ENCODE measurements at places on chromosomes 4 and X.
A peak's percentile ranks its signal among the peaks of the same experiment; 100 is the strongest.

DNA sequence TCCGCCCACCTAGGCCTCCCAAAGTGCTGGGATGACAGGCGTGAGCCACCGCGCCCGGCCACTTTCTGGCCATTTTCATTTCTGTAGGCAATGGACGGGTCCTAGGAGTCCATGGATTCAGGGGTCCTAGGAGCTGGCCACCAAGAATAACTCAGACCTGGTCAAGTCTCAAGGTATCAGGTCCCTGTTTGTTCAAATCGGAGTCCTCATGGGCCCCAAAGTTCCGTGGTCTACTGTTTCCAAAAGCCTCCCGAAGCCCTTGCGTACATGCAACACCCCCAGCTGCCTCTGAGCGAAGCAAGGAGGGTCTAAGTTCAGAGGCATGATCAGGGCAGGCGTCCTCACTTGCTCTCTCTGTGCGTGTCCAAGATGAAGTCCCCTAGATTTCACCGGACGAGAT lies 30.1 kb downstream of the P2RY8 start:
- DNase-seq, result no peak

- no peak for DNase-seq
Observed at GRCh38 chr4:160299177-160299576, 1196.3 kb downstream of the RAPGEF2 start.

- DNase-seq, result no peak
Observed at GRCh38 chrX:11329021-11329420, 35.8 kb downstream of the AMELX start.

- no peak for DNase-seq
Observed at GRCh38 chr4:1466034-1466862, 60.0 kb upstream of the NKX1-1 start.

DNA sequence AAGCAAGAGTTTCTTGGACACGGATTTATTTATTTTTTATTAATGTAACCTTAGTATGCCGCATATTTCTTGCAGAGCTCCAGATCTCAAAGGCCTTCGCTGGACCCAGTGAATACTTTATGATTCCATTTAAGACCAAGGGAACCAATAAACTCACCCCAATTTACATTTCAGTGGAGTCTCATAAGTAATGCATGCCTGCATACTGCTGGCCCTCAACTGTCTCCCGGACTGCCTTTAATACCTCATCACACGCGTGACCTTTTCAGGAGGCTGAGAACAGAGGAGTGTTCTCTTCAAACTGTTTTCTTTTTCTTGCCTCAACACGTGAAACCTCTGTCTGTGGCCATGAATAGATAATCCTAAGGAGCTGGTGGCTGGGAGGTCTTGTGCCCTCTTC lies 240.9 kb downstream of the STIM2 start:
- no peak for DNase-seq

- no peak for DNase-seq
Observed at GRCh38 chr4:174023641-174024040, 259.8 kb downstream of the FBXO8 start.

- DNase-seq, result no peak
Observed at GRCh38 chrX:10217198-10217597, 60.4 kb downstream of the CLCN4 start.

GRCh38 chr4:138110815-138111214 lies 131.3 kb downstream of the SLC7A11 start:
- DNase-seq, result no peak

DNA sequence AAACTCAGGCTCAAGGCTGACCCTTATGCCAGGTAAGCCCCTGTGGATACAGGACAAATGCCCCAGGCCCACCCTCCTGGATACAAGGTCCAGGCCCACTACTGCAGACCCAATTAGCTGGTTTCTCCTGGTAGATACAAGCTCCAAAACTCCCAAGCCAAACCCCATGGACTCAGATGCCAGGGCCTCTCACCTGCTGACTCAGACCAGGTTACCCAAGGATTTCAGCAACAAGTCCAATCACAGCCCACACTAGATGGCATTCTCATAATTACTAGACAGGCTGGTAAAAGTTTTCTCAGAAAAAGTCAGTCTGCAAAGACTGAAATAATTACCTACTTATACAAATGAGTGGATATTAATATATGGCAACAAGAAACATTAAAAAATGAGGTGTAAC lies 87.0 kb downstream of the KLF8 start:
- no peak for DNase-seq

GRCh38 chr4:6019316-6020263 lies 1.4 kb upstream of the C4orf50 start:
- no peak for DNase-seq

GRCh38 chr4:123133397-123134050 lies 211.1 kb upstream of the NUDT6 start:
- no peak for DNase-seq

GRCh38 chr4:89216422-89216821 lies 91.2 kb downstream of the GPRIN3 start:
- no peak for DNase-seq

DNA sequence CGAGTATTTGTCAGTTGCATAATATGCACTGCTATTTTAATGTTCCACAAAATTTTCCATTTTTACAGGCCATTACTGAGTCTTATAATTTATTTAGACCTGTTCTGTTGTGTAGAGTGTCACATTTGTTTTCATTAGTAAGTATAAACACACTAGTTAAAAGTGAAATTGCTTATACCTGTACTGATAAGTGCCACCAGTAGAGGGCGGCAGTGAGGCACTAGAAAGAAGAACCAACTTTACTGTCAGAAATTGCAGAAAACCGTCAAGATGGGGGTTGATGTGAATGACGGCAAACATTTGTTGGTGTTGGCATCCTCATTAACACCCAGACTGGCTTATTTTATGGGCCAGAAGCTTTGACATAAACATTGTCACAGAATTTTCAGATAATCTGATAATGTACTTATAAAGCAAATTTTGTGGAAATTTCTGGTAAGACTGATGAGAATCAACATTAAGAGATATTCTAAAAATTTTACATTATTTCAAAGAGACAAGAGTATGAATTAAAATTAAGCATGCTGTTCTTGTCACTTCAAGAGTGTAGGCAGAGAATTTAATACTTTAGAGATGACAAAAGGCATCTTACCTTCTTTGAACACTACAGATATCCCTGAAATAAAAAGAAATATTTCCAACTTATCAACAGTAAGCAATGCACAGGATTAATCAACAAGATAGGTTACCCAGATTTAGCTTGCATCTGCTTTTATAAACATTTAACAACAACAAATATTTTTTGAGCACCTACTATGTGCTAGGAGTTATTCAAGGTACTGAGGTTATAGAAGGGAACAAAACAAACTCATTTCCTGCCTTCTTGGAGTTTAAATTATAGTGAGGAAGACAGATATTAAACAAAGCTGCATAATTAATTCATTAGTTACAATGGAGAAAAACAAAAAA lies 24.9 kb downstream of the ALPK1 start:
- peak; percentile 46 for DNase-seq

DNA sequence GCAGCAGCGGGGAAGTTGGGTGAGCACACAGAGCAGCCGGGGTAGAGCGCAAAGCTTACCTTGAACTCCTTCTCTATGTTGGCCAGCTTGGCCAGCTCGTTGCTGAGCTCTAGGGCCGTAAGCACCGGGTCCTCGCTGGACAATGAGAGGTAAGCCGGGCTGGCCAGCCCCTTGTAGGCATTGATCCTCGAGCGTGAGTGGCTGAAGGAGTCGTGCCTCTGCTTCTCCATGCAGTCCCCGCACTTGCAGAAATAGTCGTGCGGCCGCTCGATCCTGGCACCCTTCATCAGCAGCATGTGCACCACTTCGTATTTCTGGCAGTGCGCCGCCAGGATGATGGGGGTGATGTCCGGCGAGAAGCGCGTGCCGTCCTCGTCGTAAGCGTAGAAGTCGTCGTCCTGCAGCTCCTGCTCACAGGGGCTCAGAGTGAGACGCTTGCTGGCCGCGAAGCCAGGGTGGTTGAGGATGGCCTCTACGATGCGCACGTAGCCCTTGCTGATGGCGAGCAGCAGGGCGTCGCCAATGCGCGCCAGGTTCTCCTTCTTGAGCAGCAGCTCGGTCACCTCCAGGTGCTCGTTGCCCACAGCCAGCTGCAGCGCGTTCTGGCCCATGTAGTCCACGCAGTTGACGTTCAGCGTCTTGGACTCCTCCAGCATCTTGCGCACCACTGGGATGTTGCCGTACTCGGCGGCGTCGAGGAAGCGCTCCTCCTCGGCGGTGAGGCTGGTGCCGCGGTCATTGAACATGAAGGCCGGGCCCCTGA lies 19.5 kb downstream of the TRPC3 start:
- DNase-seq, result no peak

DNA sequence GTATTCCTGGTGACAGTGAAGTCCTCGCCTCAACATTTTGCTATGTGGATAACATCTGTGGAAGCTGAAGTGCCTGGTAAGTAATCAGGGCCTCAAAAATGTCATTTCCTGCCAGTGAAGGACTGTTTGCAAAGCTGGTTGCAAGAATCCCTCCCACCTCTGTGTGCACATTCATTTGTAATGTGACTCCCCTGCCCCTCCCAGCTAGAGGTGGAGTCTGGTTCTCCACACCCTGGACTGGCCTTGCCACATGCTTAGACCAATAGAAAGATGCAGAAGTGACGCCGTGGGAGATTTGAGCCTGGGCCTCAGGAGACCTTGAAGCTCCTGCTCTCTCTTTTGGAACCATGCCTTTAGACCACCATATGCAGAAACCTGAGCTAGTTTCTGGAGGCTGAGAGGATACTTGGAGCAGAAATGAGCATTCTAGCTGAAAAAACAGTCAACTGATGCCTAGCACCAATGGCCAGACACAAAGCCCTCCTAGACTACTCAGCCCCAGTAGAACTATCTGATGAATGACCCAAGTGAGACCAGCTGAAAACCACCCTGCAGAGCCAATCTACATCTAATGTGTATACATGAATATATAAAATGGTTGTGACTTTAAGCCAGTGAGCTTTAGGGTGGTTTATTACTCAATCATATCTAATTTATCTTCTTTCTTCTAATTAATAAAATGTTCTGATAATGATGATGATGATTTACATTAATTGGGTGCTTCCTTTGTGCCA lies 47.8 kb upstream of the CRMP1 start:
- no peak for DNase-seq

GRCh38 chrX:100417681-100418080 lies 7.6 kb upstream of the PCDH19 start:
- DNase-seq, result no peak

GRCh38 chr4:5821665-5822358 lies 71.1 kb downstream of the CRMP1 start:
- DNase-seq, result no peak

GRCh38 chrX:108090491-108091263 lies 665 bp downstream of the PSMD10 start:
- DNase-seq, result no peak

DNA sequence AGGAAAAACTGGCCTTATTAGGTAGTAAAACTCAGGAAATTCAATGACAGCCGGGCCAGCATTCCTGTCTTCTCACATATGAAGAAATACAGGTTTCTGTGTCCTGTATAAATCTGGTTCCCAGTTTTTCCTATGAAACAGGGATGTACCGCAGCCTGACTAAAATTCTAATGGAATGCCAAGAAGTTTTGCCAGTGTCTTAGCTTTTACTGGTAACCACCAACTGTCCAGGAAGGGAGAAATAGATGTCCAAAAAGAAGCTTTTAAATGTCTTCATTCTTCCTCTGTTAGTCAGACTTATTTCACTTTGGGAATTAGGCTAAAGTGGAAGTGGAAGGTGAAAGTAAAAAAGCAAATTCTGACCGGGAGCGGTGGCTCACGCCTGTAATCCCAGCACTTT lies 108.0 kb upstream of the TBL1X start:
- DNase-seq, result no peak

DNA sequence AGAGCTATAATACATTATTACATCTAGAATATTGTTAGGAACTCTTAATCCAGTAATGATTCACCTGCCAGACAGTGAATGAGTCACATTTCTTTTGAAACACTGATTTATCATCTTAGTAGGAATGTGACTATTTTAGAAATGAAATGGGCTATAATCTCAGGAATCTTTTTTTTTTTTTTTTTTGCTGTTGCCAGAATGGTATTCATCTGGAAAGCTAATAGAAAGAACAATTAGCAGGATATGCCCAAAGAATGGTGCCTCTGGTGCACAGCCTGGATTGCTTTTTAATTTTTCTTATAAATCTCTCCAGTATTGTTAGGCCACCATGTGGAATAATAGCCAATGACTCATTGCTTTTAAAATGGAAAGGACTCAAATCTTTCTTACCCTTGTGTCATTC lies 181.1 kb upstream of the SMIM31 start:
- DNase-seq, result no peak

- no peak for DNase-seq
Observed at GRCh38 chrX:24100713-24101112, 46.0 kb downstream of the EIF2S3 start.

DNA sequence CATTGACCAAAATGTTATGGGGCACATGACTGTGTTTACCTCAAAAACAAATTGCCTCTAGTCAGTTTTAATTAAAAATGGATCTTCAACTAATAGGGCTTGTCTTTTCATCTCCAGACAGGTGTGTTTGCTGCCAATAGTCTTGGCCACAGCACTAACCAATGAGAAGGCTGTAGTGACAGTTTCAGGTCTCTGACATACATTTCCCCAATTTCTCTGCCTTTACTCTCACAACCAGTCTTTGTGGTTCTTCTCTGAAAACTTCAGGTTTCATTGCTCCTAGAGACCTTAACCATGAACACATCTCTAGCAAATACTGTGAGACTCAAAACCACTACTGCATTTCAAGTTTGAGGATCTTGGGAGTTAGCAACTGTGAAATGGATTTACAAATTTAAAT lies 3.5 kb upstream of the EDNRA start:
- DNase-seq, result no peak

DNA sequence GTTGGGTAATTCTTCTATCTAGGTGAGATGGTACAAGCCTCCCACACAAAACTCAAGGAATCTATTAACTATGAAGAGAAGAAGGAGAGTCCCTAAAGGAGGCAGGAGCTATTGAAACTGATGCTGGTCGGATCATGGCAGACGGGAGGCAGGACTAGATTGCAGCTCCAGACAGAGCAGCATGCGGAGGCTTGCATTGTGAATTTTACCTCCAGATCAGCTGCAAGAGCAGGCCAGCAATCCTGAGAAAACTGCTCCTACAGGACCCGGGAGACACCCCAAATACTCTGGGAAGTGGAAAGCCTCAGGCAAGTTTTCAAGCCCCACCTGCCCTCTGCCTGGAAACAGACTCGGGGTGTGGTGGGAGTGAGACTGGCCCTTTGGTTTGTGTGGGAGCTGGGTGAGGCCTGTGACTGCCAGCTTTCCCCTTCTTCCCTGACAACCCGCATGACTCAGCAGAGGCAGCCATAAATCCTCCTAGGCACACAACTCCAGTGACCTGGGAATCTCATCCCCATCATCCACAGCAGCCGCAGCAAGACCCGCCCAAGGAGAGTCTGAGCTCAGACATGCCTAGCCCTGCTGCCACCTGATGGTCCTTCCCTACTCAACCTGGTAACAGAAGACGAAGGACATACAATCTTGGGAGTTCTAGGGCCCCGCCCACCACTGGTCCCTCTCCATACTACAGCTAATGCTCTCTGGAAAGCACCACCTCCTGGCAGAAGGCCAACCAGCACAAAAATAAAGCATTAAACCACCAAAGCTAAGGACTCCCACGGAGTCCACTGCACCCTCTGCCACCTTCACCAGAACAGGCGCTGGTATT lies 30.9 kb downstream of the GATB start:
- DNase-seq, result no peak

- no peak for DNase-seq
Observed at GRCh38 chr4:160864253-160864652, 1299.5 kb downstream of the FSTL5 start.

Data from activated CD8-positive, alpha-beta memory T cell treated with anti-CD3 and anti-CD28 coated beads for 1 hour (primary cell).